WTC11 (cell line): ENCODE measurements at places on chromosomes 6 and 20.

DNA sequence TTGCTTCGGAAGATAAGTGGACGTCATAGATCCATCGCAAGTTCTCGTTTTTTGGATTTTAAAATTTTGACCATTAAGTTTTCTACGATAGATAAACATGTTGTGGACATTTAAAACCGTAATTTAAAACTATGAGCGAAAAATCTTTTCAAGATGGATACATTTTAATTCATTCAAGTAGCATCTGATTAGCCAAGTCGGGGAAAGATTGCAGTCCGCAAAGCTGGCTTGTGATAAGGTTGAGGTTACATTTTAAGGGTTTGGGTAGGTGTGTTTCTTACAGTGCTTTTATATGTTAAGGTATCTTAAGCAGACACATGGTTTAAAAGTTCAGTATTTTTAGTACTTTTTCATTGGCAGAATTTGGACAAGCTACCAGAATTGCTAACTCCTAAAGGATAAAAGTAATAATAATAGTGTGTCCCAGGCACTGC is 1.2 kb downstream of the WTAP start:
- DNase-seq = no peak
- H3K4me1 ChIP-seq = peaks cover 32% of the 10 kb centered on the region
- no peaks in the 10 kb centered on the region for H3K27me3 ChIP-seq
- H3K36me3 ChIP-seq = peaks cover 12% of the 10 kb centered on the region

DNA sequence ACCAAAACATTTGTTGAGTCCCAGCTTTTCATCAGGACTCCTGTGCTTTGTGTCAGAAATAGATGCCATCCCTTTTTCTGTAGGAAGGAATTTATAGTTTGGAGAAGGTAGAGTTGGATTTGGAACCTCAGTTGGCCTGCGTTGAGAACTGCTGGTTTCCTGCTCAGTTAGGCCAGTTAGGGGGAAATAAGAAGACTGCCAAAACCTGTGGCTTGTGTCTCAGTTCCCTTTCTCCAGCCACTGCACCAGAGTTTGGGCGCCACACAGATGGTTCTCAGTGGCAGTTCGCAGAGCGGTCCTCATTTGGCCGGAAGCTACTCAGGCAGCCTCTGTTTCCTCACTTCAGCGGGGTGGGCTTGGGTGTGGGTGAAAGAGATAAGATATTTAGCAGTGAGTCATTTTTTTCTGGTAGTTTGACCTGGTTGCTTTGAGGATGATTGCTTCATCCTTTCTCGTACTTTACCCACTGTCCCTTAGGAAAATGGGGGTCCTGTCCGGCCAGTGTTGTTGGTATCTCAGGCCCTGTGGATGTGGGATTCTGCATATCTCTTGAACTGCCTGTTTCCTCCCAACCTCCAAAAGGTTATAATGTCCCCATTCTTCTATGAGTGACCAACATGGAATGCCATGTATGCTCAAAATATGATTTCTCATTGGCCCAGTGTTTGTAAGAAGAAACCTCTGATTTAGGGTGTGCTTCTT is 53.7 kb downstream of the JARID2 start:
- peak overlapping the region; percentile 2; the same call in 1 of the 2 replicates for H3K4me3 ChIP-seq
- no peak for DNase-seq

- H3K27me3 ChIP-seq = no peaks in the 10 kb centered on the region
- H3K27ac ChIP-seq = no peak overlapping the region
- no peak overlapping the region for H3K4me3 ChIP-seq
These were observed 300.5 kb downstream of the PLCB1 start for GRCh38 chr20:8432435-8433148.

DNA sequence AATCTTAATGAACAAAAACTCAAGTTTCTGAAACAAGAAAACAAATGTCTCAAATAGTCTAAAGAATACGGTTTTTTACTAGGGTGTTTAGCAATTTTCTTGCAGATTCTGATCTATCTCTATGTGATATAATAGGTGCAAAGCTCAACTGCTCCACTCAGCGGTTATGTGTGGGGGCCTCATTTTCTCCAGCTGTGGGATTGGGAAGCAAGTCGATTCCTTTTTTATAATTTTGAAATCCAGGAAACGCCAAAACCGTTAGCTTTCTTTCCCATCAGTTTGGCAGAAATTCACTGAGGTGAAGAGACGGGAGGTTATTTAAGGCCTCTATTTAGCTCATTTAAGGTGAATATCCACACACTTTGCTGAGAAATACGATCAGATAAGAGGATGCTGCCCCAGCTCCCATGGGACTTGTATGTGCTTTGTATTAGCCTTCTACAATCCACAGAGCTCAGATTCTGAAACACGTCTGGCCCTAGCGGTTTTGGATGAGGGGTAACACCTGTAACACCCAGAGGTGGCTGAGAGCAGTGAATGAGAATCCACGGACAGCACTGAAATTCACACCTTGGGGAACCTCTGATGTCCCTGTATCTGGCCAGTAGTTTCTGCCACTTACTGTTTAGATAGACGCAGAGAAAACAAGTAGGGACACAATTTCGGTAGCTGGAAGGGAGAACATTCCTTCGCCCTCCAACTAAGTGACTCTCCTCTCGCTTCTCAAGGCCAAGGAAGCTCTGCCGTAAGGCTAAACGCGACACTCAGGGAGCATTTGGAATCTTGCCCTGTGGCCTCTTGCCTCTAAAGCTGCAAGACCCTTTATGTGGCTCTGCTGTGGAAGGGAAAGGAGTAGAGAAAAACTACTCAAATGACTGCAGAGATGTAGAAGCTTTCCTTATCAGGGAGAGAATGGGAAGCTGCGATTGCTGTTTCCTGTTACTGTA is 6.5 kb upstream of the BCAS4 start:
- no peak for DNase-seq
- no peaks in the 10 kb centered on the region for H3K36me3 ChIP-seq
- H3K27ac ChIP-seq = peak overlapping the region; percentile 41; the same call in 1 of the 2 replicates
- H3K4me1 ChIP-seq = peaks cover 19% of the 10 kb centered on the region
- H3K27me3 ChIP-seq = no peaks in the 10 kb centered on the region

DNA sequence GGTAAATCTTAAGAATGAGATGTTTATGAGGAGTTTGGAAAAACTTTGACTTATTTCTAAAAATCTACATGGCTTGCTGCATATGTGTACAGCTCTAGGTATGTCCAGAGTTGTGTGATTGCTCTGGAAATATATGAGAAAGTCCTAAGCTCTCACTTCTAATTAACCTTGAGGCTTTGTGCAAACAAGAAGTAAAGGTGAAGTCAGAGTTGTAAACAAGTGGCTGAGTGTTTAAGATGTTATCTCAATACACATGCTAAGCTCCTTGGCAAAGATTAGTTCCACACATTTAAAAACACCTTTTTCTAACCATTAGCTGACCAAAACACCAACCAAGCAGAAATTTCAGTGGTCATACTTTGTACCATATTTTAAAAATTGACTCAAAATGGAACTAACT is 684.2 kb downstream of the HTR1B start:
- H3K36me3 ChIP-seq = no peaks in the 10 kb centered on the region
- no peak for DNase-seq
- no peaks in the 10 kb centered on the region for H3K27me3 ChIP-seq
- H3K4me3 ChIP-seq = no peak overlapping the region
